ENCODE measurements at places on chromosomes 11 and 22.

DNA sequence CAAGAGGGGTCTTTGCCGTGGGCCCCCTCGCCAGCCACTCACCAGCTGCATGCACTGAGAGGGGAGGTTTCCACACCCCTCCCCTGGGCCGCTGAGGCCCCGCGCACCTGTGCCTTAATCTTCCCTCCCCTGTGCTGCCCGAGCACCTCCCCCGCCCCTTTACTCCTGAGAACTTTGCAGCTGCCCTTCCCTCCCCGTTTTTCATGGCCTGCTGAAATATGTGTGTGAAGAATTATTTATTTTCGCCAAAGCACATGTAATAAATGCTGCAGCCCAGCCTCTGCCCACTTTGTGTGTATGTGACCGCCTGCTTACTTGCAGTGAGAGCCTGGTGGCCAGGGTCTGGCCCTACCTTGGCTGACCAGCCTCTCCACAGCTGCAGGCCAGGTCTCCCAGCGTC is 2.8 kb upstream of the CRACR2B start:
- H3K27ac ChIP-seq, result no peak overlapping the region
- peaks cover 7% of the 10 kb centered on the region for H3K36me3 ChIP-seq

DNA sequence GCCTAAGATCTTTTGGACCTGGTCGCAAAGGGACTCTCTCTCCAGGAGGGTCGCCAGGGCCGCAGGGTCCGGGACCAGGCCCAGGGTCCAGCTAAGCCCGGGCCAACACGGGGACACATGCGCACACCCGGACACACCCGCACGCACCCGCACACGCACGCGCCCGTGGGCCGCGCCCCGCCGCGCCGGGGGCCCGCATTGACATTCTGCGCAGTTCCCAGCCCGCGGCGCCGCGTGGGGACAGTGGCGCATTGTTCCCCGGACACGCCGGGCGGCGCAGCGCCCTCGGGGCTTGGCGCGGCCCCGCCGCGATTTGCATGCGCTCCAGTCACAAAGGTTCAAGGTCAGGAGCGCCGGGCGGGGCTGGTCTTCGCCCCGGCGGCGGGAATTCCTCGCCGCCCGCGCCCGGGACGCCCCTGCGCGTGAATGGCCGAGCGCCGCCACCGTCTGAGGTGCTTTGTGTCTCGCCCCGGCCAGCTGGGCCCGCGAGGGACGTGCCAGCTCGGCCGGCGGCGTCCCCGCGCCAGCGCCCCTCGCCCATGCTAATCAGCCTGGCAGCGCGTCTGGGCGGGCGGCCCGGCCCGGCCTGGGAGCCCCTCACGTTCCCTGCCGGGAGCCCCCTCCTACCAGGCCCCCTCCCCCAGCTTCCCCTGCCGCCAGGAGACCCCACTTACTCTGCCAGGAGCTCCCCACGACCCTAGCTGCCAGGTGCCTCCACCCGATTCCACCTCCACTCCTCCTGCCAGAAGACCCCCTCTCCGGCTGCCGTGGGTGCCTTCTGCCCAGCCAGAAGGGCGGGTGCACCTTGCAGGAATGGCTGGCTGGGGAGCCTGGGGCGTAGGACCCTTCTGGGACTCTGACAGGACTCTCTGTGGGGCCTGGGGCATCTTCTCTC is 50.5 kb upstream of the WNT7B start:
- no peak overlapping the region for H3K27ac ChIP-seq
- no peaks in the 10 kb centered on the region for H3K27me3 ChIP-seq
- no peaks in the 10 kb centered on the region for H3K4me1 ChIP-seq
- no peak for DNase-seq
- H3K4me3 ChIP-seq, result no peak overlapping the region

DNA sequence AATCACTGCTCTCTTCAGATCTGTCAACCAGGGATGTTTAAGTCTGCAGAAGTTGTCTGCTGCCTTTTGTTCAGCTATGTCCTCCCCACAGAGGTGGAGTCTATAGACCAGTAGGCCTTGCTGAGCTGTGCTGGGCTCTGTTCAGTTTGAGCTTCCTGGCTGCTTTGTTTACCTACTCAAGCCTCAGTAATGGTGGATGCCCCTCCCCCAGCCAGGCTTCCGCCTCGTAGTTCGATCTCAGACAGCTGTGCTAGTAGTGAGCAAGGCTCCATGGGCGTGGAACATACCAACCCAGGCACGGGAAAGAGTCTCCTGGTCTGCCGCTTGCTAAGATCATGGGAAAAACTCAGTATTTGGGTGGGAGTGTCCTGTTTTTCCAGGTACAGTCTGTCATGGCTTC is 27.6 kb upstream of the CASP12 start:
- H3K27ac ChIP-seq, result no peak overlapping the region
- peaks cover 2% of the 10 kb centered on the region for H3K27me3 ChIP-seq
- no peaks in the 10 kb centered on the region for H3K4me1 ChIP-seq
- no peaks in the 10 kb centered on the region for H3K36me3 ChIP-seq

DNA sequence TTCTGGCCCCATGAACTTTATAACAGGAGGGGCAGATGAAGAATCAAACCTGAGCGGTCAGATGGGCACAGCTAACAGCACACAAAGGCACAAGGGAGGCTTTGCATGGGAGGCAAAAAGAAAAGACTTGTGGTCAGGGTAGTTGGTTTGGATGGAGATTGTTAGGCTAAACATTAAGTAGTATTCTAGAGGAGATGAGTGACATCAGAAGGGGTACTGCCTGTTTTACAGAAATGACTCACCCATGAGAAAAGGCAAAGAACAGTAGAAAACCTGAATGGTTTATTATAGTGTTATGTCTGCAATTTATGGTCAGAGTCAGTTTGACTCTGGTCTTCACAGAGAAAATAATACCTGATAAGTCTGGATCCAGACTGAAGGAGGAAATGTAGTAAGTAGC is 129.8 kb upstream of the KIRREL3 start:
- no peaks in the 10 kb centered on the region for H3K4me1 ChIP-seq
- H3K4me3 ChIP-seq, result no peak overlapping the region
- H3K27me3 ChIP-seq, result peaks cover 3% of the 10 kb centered on the region
- DNase-seq, result no peak
- no peaks in the 10 kb centered on the region for H3K36me3 ChIP-seq

DNA sequence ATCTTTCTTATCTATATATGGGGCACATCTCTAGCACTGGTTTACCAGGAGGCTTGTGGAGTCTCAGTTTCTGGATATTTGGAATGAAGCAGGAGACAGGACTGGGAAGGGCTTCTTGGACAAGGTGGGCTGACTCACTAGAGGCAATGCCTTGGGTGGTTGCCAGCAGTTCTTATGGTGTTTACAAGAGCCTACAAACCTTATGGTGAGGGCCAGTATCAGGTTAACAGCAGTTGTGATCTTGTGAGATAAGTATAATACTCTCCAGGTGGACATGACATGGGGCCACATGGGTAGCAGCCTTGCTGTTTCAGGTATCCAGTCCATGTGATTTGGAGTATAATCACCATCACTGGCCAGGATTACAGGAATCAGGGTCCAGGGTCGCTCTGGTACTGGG is 10.2 kb downstream of the FUT4 start:
- H3K27ac ChIP-seq, result no peak overlapping the region
- H3K27me3 ChIP-seq, result no peaks in the 10 kb centered on the region
- no peak for DNase-seq
- H3K4me3 ChIP-seq, result no peak overlapping the region
- H3K36me3 ChIP-seq, result no peaks in the 10 kb centered on the region
- no peaks in the 10 kb centered on the region for H3K4me1 ChIP-seq

- DNase-seq, result no peak
- H3K4me1 ChIP-seq, result no peaks in the 10 kb centered on the region
- H3K4me3 ChIP-seq, result no peak overlapping the region
- no peaks in the 10 kb centered on the region for H3K36me3 ChIP-seq
Measured at GRCh38 chr11:114202011-114202609, 94.1 kb upstream of the NNMT start.

- peaks cover 32% of the 10 kb centered on the region for H3K4me1 ChIP-seq
- H3K36me3 ChIP-seq, result no peaks in the 10 kb centered on the region
- no peaks in the 10 kb centered on the region for H3K27me3 ChIP-seq
- no peak for DNase-seq
Measured at GRCh38 chr11:35334385-35335090, 84.8 kb downstream of the SLC1A2 start.

DNA sequence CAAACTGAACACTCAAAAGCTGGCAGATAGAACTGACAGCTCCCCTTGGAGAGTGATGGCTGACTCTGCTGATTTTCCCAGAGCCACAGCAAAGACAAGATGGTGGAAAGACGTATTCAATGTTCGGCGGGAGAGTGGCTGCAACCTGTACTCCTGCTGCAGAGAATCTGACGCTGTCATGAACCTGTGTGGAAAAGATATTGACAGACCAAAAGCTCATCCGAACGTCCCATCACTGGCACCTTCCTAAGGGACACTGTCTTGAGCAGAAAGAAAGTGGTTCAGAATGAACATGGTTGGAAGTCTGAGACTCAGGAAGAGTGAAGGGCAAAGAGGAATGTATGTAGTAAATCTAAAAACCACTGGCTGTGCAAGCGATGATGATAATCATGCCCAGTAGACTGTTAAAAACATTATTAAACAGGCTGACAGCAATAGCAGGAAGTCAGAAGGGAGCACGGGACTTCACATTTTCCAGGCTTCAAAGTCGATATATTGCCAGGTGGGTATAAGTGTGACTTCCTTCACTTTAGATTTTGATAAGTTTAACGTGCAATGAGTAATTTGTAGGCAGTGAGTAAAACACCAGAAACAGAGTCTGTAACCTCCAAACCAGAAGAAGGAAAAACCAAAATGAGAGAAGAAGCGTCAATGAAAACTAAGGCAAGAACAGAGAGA is 6.2 kb upstream of the IL17REL start:
- peak overlapping the region; percentile 66 for H3K27ac ChIP-seq
- no peaks in the 10 kb centered on the region for H3K27me3 ChIP-seq
- no peak for DNase-seq

DNA sequence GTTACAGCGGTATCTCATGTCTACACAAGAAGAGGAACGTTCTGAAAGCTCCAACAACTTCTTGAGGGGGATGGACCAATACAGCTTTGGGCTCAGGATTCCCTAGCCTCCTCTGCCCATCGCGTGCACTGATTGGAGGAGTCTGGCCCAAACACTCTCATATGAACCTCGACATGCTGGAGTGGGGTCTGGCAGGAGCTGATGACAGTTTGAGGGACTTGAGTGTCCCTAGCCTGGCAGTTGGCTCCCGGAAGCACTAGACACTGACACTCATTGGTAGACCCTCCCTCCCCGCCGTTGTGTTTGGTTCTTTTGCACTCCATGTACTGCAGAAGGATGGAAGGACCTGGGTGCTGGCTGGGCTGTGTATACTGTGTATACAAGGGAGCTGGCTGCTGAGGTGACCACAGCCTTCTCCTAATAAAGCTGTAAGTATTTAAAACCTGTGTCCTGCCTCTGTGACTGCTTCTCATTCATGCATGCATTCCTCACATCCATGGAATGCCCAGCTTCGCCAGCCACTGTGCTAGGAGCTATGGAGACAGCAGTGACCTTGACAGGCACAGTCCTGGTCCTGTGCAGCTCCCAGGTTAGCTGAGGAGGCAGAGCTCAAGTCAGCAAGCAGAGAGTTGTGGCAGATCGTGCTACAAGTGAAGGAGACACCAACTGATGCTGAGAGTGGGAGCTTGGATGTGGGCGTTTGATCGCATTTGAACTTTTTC is 27.9 kb downstream of the ADAMTS15 start:
- no peak for DNase-seq
- H3K27me3 ChIP-seq, result peaks cover 13% of the 10 kb centered on the region

- H3K4me1 ChIP-seq, result no peaks in the 10 kb centered on the region
- H3K4me3 ChIP-seq, result no peak overlapping the region
- H3K27me3 ChIP-seq, result peaks cover 5% of the 10 kb centered on the region
- H3K27ac ChIP-seq, result no peak overlapping the region
- no peak for DNase-seq
- H3K36me3 ChIP-seq, result no peaks in the 10 kb centered on the region
Measured at GRCh38 chr11:34787895-34788294, 128.3 kb downstream of the APIP start.

DNA sequence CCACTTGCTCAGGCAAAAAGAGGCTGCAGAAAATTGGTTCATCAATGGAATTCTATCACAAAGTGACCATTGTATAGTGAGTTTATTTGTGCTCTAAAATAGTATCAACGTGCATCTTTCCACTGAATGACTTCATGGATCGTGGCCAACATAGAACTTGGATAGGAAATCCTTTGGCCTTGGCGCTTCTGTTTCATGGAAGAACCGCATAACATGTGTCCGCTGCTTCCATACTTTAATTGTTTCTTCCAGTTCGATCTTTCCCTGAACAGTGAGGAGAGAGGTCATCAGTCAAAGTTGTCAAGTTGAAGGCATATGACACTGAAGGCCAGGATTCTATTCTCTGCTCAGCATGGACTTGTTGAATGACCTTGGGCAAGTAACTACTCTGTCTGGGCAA is 4.5 kb downstream of the NDUFA6 start:
- H3K27me3 ChIP-seq, result no peaks in the 10 kb centered on the region
- no peak for DNase-seq

- H3K27me3 ChIP-seq, result no peaks in the 10 kb centered on the region
- no peak overlapping the region for H3K4me3 ChIP-seq
- H3K4me1 ChIP-seq, result no peaks in the 10 kb centered on the region
- no peaks in the 10 kb centered on the region for H3K36me3 ChIP-seq
Measured at GRCh38 chr11:39725081-39725480, 1734.4 kb downstream of the LRRC4C start.

DNA sequence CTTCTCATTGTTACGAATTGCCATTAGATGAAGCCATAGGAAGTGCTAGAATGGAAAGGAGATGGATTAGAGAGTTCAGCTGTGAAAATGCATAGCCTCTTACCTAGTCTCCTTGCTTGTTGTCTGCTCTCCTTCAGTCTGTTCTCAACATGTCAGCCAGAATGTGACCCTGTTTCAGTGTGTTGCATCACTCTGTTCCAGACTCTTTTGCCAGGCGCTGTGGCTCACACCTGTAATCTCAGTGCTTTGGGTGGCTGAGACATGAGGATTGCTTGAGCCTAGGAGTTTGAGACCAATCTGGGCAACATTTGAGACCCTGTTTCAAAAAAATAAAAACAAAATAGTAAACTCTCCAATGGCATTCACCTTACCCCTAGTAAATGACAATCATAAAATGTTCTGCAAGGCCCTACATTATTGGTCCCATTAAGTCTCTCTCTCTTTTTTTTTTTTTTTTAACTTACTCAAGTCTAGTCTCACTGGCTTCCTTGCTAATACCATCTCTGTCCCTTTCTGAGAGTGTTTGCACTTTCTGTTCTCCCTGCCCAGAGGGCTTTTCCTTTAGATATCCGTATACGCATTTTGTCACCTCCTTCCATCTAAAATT is 39.4 kb downstream of the CYP2R1 start:
- no peak overlapping the region for H3K27ac ChIP-seq
- H3K27me3 ChIP-seq, result no peaks in the 10 kb centered on the region
- no peak overlapping the region for H3K4me3 ChIP-seq
- no peaks in the 10 kb centered on the region for H3K4me1 ChIP-seq
- no peaks in the 10 kb centered on the region for H3K36me3 ChIP-seq

- no peak overlapping the region for H3K27ac ChIP-seq
- H3K4me3 ChIP-seq, result no peak overlapping the region
- no peak for DNase-seq
Measured at GRCh38 chr11:7030836-7031235, 10.6 kb downstream of the NLRP14 start.
